Stimulated activated CD8-positive, alpha-beta memory T cell treated with anti-CD3 and anti-CD28 coated beads, Interleukin-7, amount 100 ng/mL, for 1 hour (primary cell): ENCODE measurements at places on chromosomes 2 and 18.

DNA sequence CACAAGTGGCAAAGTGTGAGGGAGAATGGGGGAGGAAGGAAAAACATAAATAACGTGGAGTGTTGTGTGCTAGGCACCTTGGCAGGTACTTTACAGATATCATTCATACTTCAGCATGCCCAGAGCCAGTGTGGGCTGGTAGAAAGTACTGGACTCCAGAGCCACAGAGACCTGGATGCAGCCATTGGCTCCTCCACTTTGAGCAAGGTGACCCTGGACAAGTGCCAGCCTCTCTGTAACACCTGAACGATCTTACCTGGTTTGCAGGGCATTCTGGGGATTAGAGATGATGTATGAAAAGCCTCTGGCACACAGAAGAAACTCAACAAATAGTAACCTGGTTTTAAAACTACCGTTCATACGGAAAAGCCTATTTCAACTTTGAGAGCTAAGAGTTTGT, 6.3 kb downstream of the LOXHD1 start:
- no peak for DNase-seq

- no peak for DNase-seq
Measured at GRCh38 chr2:72211350-72211749, 63.7 kb upstream of the CYP26B1 start.

- no peak for DNase-seq
Measured at GRCh38 chr18:24585996-24586566, 125.6 kb downstream of the HRH4 start.

DNA sequence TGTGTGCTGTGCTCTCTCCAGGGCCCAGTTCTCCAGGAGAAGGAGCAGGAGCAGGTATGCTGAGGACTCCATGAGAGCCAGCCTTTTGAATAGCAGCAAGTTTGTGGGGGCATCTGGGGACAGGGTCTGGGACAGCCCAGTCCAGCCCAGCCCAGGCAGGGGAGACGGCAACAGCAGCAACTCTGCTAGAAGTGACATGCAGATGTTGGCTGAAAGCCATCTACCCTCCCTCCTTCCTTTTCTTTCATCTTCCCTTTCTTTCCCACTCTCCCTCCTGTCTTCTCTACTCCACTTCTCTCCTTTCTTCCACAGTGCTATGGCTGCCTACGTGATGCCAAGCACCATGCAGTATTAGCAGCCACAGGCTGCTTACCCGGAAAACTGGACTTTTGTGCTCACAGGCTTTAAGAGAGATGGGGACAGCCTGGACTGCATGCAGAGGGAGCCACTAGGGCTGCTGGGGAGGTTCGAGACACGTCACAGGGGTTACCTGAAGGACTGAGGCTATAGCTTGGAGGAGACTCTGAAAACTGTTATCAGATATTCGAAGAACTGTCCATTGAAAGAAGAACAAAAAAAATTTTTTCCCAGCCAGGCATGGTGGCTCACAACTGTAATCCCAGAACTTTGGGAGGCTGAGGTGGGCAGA, 23.8 kb upstream of the YWHAQ start:
- no peak for DNase-seq

DNA sequence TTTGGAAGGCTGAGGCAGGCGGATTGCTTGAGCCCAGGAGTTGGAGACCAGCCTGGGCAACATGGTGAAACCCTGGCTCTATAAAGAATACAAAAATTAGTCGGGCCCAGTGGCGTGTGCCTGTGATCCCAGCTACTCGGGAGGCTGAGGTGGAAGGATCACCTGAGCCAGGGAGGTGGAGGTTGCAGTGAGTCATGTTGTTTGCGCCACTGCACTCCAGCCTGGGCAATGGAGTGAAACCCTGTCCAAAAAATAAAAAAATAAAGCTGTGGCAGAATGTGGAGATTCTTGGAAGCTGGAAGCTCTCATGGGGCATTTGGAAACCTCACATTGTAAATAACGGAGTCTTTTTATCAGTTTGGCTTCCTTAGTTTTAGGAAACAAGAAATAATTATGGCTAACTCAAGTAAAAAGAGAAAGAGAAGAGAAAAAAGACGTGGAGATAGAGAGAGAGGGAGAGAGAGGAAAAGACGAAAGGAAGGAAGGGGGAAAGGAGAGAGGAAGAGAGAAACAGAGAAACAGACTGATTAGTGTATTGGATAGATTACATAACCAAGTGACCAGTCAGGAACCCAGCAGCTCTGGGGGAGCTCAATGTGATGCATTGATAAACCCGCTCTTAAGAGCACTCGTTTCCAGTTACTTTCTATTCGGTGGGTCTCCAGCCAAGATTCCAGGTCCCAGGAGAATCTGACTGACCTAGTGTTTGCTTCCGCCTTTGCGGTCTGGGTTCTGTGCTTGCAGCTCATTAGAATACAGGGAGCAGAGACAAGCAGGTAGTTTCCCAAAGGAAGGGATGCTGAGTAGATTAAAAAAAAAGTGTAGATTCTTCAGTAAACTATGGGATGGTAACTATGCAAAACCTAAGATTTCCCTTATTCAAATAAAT, 1.1 kb upstream of the SPAST start:
- no peak for DNase-seq

DNA sequence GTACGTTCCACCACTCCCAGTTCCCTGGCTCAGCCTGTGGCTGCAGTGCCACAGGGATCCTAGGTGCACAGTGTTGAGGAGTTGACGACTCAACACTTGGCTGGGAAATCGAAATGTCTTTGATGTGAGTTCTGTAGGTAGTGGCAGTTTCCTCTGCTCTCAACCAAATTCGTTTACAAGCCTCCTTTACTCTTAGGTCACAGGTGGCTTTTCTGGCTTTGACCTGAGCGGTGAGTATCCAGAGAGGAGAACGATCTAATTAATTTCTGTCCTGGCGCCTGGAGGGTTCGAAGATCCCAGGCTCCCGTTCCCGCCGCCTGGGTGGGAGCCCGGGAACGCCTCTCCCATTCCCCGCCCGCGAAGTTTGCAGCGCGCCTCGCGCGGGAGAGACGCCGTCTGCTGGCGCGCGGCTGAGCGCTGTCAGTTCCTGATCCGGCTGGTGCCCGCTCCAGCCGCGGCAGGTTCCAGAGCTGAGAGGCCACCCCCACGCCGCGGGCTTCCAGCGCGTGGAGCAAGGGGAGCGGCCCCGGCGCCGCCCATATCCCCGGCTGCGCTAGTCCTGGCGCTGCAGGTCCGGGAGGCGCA, at the start of gene LAMA3:
Gene LAMA3 (plus strand): TSS at position 423 of the 585 bp plus-strand sequence. CDS start 231 bp downstream, outside the sequence.
- DNase-seq: no peak

- DNase-seq: no peak
Measured at GRCh38 chr2:2182551-2183071, 148.5 kb downstream of the MYT1L start.

GRCh38 chr18:38427234-38427633, 861.6 kb upstream of the CELF4 start:
- DNase-seq: no peak

GRCh38 chr2:149087751-149088150, 49.3 kb downstream of the LYPD6B start:
- DNase-seq: no peak

DNA sequence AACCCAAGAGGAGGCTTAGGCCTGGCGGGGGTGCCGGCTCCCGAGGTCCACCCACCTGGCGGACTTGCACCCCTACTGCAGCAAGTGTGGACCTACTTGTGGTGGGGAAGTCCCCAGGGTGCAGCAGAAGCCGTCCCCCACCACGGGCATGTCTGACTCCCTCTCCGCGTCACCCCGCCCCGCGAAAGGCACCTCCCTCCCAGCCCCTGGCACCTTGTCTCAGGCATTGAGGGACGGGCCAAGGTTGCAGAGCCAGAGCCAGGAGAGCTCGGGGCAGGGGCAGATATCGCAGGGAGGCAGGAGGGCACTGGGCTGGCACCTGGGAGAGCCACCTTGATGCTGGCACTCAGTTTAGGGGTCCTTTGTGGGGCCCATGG, 19.0 kb downstream of the CROCC2 start:
- DNase-seq: no peak

- DNase-seq: no peak
Measured at GRCh38 chr18:70333757-70334156, 44.9 kb downstream of the SOCS6 start.

DNA sequence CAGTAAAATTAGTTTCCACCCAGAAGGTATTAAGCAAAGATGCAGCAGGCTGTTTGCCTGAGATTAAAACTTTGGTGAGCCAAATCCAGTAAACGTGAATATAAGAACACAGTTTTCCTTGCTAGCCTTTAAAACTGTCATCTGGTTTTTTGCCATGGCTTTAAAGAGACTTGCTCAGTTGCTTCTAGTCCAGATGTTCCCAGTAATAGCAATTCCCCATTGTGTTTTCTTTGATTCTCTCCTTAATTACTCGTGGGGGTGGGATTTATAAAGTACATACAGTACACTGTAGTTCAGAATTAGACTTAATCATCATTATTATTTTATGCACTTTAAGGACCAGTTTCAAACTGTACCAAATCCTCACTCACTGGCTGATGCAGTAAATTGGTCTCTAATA, 303.5 kb upstream of the ZNF804A start:
- no peak for DNase-seq

GRCh38 chr2:164306872-164307271, 314.4 kb downstream of the GRB14 start:
- DNase-seq: no peak

DNA sequence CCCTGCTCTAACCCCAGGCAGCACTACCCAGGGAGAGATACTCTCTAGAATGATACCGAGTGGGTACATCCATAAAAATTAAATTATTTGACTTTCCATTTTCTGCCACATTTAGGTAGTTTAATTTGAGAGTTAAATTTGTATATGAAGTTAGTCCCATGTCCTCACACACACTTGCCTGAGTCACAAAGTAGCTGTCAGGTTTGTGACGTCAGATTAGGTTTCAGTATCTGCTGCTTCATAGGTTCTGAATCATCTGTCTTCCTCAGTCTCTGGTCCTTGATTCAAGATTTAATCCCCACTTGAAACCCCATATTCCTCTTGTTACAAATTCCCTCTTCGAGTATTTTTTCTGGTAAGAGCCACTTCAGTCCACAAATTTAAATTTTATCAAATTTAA, 738.6 kb upstream of the FAM98A start:
- no peak for DNase-seq

DNA sequence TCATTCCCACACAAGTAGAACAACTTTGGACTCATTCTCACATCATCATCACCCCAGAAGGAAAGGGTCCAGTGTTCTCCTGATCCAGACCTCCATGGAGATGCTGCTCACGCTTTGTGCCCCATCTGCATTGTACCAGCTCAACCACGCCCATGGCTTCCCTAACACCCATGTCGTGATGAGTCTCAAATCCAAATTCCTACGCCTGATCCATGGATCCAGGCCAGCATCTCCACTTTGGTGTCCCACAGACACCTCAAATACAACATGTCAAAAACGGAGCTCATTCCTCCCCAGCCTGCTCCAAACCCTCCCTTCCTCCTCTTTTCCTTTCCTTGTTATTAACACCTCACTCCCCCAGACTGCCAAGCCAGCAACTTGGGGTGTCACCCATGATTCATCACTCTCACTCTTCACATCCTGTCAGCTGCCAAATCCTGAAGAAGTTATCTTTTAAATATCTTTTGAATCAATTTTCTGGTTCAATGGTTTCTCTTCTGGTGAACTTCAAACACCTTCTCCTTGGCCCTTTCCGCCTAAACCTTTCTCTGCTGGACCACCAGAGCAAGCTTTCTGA, 30.2 kb upstream of the FAM124B start:
- no peak for DNase-seq

DNA sequence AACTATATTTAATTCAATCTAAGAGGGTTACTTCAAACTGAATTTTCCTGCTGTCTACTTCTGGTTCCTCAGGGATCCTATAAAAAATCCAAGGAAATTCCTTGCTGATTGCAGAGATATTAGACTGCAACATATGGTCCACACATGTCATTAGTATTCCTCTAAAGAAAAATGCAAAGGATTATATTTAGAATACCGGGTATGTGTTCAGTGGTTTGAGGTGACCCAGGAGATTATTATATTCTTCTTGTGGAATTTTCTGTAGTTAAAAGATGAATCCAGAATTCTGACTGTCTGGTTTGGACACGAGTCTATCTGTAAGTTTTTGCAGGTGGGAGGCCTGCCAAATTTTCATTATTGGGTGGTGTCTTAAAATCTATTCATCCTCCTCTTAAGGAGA, 18.2 kb downstream of the HOXD1 start:
- DNase-seq: no peak

DNA sequence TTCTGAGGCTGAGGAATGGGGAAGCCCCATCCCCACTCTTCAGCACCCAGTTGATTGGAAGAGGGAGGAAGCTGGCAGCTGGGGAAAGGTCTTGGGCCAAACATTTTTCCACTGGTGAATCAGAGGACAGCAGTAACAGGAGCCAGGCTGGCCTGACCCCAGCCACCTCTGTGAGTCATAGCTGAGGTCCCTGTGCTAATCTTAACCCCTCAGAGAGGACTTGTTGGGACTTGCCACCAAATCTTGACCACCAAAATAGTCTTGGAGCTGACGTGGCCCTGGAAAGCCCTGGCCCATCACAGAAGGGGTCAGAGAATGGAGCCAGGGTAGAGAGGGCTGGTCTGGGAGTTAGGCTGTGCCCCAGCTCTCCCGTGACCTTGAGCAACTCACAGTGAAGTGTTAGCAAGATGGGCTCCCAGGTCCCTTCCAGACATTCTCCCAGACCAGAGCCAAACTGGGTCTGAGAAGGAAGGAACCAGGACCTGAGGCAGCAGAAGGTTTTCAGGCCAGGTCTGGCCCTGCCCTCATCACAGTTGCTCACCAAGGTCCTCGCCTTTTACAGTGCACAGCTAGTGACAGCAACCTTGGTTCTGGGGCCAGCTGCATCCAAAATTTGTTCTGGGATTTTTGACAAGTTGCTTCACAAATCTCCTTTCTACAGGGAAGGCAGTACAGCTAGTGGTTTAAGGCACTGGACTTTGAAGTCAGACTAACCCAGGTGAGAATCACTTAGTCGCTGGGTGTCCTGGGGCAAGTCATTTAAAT, 266.6 kb downstream of the CYP26B1 start:
- no peak for DNase-seq

DNA sequence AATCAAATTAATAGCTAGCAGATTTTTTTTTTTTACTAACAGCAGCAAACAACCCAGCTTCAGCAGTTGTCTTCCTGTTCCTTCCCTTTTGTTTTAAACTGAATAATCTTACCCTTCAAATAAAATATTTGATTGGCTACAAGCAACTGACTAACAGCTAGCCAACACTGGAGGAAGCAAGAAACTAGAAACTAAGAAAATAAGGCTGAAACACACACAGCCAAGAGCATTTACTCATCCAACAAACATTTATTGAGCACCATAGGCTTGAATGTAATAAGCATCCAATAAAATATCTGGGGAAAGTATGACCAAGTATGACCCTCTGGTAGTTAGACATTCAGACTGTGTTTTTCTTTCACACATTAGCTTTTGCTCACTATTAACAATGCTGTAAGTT, 189.2 kb downstream of the CD226 start:
- DNase-seq: no peak
